ENCODE measurements at places on chromosomes 16 and 17.

- DNase-seq: no peak
Measured at GRCh38 chr17:35041390-35041789, 22.1 kb downstream of the RFFL start.

DNA sequence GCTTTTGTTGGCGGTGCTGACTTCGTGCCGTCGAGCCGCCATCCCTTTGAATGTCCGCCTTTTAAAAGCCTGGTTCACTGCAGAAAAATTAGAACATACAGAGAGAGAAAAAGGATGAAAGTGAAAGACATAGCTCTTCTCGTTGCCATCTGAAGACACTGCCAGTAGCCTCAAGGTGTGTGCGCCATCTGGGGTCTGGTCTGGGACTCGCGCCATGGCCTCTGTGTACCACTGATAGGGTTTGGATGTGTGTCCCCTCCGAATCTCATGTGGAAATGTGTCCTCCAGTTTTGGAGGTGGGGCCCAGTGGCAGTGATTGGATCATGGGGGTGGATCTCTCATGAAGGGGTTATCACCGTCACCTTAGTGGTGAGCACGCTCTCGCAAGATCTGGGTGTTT is 15.5 kb downstream of the GSE1 start:
- no peak for DNase-seq

GRCh38 chr16:3578610-3579551 is 1.7 kb upstream of the NLRC3 start:
- peak; percentile 56 for DNase-seq

- no peak for DNase-seq
Measured at GRCh38 chr17:15492791-15493692, 25.6 kb upstream of the CDRT4 start.

DNA sequence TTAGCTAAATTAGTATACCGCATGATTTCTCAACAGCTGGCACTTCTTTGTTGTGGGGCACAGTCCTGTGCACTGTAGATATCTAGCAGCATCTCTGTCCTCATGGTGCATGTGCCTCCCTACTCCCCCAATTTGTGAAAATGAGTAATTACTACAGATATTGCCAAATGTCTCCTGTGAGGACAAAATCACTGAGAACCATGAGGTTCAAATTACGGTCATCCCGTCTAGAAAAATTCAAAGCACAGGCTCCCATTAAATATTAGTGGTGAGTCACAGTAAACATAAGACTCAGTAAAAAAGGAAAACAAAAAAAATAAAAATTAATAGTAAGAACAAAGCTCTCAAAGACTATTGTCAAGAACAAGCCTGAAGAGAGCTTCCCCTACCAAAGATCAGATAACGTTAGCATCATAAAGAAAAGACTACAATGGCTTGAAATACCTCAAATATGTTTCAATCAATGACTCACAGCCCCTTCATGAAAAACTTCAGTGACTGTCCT is 57.8 kb downstream of the STH start:
- DNase-seq: no peak

DNA sequence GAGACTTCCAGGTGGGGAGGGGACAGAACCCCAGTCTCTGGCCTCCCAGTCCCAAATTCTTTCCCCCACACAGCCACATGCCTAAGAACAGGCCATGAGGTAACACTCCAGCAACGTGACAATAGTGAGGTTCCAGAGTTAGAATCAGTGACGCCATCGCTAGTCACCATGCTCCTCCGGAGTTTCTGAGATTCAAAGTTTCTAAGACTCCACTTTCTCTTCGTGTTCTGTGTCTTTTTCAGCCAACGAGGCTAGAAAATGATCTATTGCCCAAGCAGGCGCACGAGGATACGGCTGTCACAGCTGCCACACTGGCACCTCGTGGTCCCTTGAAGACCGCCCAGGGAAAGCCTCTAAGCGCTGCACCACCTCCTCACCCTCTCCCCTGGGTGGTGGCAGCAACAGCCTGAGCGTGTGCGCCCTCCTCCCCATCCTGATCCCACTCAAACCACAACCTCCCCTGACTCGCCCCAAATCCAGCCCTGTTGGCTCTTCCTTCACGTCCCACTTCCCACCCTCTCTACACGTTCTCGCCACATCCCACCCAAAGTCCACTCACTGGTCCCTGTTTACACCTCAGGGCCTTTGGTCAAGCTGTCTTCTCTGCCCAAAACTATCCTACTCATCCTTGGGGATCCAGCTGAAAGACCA is 1.0 kb downstream of the MCRIP1 start:
- DNase-seq: no peak

DNA sequence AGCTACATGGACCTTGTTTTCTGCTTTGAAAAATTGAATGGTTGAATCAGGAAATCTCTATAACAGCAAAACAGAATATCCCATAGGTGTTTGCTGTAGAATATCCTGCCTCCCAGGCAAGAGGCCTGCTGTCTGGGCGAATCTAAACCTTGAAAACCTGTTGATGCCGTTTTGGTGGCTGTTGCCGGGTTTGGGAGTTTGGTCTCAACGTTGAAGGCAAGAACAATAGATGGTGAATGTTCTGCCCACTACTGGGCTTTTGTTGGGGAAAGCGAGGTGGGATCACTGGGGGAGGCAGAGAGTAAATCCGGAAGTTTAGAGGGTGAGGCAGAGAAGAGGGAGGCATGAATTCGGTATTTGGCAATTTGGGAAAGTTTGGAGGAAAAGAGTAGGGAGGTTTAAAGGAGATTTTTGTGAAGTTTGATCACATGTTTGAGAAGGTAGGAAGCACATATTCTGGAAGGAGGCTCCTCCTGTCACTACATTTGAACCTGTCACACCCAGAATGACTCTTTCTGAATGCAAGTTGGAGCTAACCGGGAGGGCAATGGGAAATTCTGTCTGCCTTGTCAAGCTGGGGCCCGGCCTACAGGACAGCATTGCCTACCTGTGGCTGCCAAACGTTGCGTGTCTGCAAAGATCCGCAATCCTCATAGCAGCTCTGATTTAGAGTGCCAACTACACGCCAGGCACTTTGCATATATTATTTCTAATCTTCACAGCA is 46.5 kb downstream of the GPRC5B start:
- no peak for DNase-seq

DNA sequence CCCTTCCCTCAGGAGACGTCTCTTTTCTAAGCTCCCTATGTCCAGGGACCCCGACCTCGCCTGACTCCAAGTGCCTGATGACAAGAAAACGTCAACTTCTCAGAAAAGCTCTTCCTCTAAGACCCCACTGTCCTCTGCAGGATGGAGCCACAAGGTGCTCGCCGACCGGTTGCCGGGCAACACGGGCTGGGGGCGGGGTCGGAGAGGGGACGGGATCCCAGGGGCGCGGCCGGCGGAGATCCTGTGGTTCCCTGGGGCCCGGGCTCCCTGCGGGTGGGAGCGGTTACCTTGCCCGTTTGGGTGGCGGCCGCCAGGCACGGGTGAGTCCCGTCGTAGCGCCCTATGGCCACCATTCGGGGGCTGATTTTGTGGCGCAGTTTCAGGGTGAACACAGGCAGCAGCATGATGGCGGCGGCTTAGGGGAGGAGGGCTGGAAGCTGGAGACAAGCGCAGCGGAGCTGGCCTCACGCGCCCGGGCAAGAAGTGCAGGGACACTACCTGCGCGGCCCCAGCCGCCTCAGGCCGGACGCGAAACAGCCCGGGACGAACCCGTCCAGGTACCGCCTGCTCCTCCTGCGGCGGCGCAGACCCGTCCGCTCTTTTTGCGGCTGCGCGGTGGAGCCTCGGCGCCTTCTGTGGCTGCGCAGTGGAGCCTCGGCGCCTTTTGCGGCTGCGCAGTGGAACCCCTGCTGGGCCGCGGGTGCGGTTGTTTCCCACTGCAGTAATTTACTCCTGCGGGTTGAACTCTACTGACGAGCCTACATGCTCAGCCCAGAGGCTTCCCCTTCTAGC is at the start of gene BBS2:
Gene BBS2, minus strand, starts transcription at position 566 of the 792 bp plus-strand sequence. Its CDS starts 162 bp downstream, at position 404.
- DNase-seq: peak; percentile 95

- DNase-seq: peak; percentile 87
Measured at GRCh38 chr17:76384222-76384986, at the start of gene SPHK1. SPHK1 (plus strand) TSS chr17:76384609; CDS start chr17:76385645, 1,036 bp downstream.

GRCh38 chr17:36470499-36470898 is 16.0 kb upstream of the ZNHIT3 start:
- no peak for DNase-seq

DNA sequence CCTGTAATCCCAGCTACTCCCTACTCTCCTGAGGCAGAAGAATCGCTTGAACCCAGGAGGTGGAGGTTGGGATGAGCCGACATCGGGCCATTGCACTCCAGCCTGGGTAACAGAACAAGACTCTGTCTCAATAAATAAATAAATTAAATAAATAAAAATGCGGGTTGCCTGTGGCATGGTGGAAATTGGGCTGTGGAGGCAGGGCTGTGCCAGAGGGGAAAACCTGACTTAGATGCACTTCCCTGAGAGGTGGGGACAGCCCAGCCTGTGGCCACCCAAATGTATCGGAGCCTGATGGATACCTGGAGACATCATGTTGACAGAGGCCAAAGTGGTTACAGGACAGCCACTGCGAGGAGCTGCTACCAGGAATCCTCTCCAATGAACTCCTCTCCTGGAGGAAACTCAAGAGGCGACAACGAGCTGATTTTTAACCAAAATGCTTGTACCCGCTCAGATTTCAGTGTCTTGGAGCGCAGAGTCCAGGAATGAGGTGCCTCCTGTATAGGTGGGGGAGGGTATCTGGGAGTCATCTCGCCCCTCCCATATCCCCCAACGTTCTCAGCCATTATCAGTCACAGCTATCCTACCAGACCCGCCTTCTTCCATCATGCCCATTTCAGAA is 32.3 kb downstream of the DDX19A start:
- no peak for DNase-seq

- no peak for DNase-seq
Measured at GRCh38 chr16:20766294-20766693, 2.5 kb downstream of the ACSM3 start.

DNA sequence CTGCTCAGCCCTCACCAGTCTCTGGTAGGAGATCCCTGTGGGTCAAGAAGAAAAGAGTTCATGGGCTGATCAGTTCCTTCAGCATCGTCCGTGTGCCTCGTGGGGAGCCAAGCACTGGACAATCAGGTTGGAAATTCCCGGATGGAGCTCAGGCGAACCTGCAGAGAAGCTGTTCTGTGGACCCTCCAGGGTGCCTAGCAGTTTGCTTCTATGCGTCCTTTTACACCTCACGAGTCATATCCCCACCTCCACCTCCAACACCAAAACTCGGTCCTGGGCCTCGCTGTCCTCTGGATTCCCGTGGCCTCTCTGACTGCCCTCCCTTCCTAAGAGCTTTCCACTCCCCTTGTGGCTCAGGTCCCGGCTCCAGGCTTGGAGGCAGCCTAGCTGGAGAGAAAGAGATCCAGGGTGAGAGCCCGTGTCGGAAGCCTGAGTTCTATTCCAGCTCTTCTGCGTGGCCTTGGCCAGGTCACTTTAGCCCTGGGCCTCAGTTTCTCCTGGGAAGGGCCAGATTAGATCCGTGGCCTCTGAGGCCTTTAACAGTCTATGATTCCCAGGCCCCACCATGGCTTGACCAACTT is 26.2 kb upstream of the PIK3R6 start:
- DNase-seq: no peak

GRCh38 chr16:22035153-22035552 is 27.2 kb downstream of the MOSMO start:
- DNase-seq: no peak

GRCh38 chr17:60080545-60080944 is 1.8 kb upstream of the HEATR6 start:
- DNase-seq: no peak

DNA sequence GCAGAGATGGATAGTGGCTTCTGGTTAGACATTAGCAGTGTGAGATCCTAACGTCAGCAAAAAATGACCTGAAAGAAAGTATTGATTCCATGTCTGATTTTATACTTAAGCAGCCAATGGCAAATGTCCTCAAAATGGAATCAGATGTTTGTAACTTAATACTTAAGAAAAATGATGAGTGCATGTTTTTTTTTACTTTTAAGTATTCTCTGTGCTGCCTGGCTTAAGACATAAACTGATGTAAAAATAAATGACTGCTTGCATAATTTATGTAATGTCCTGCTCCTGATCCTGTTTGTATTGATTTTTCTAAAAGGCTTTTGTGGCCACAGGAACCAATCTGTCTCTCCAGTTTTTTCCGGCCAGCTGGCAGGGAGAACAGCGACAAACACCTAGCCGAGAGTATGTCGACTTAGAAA is 7.4 kb downstream of the CBFB start:
- no peak for DNase-seq

DNA sequence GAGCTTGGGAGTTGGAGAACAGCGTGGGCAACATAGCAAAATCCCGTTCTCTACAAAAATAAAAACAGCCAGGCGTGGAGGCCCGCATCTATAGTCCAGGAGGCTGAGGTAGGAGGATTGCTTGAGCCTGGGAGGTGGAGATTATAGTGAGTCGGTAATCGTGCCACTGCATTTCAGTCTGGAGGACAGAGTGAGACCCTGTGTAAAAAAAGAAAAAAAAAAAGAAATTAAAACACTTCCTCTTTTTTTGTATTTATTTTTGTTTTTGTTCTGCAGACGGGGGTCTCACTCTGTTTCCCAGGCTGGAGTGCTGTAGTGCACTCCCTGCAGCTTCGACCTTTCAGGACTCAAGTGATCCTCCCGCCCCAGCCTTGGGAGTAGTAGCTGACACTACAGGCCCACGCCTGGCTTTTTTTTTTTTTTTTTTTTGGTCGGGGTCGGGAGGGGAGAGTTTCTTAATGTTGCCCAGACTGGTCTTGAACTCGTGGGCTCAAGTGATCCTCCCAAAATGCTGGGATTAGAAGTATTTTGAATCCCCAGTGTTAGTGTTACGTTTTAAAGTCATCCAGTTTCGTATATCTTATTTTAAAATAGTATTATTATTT is 1.5 kb downstream of the IST1 start:
- DNase-seq: no peak

DNA sequence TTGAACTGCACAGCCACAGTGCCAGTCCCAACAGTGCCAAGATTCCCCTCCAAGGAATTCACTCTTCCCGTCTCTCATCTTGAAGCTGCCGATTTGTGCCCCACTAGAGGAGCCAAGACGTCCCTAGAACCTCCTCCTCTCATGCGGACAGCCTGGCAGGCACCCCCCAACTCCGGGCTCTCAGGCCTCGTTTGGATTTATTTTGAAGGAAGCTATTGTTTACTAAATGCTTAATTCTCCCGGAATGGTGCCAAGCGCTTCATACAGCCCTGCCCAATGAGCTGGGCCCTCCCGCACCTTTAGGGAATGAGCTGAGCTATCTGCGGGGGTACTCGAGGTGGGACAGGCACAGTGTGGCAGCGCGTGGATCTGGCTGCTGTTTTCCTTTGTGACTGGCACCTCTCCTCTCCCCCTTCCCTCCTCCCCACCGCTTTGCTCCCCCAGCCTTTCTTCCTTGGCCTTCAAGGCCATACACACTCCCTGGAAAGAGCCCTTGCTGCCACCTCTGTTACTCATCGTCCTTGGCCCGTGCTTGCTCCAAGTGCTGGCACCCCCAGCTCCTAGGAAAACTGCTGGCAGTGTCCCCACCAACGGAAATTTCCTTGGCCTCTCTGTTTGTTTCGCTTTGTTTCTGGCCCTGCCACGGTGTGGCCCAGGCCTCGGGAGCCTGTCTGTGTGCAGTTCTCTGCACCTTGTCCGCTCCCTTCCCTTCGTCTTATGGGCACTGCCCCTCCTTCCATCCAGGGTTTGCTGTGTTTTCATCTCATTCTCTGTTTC is 49.9 kb upstream of the CDR2 start:
- no peak for DNase-seq

GRCh38 chr17:42305543-42306384 is 17.5 kb downstream of the STAT5A start:
- DNase-seq: no peak

Data from germinal center (tissue), 1 donor.